ENCODE measurements at places on chromosomes 1 and 21.

- DNase-seq: no peak
These were observed 47.8 kb downstream of the PACC1 start for GRCh38 chr1:212366901-212367300.

DNA sequence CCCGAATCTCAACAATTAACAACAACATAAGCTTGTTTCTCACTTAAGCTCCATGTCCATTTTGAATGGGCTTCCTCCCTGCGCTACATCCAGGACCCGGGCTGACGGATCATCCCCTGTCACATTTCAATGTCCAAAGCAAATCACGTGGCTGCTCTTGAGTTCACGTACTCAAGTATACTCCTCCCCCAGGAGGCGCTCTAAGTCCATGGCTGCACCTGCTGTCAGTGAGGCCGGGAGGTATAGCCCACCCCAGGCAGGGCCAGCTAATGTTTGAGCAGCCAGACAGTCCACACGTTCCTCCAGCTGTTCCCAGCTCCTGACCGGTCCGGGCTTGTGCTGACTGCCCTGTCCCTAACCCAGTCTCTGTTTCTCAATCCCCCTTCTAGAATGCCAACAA, 220.8 kb downstream of the SLC35F3 start:
- DNase-seq: no peak

DNA sequence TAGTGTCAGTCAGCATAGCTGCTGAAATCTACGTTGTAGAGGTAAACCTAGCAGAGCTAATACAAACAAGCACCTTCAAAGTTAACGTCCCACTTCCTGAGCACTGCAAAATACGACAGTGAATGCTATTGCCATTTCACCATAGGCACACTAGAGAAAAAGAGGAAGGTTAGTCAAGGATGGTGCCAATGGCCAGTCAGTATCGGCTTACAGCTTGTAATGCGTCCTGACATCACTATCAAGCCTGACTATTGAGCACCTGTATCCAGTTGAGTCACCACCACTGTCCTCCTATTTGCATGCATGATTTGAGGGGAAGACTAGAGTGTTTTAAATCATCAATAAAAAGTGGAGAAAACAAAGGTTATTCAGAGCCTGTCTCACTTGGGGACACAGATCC, 34.4 kb downstream of the NUCKS1 start:
- DNase-seq: no peak

DNA sequence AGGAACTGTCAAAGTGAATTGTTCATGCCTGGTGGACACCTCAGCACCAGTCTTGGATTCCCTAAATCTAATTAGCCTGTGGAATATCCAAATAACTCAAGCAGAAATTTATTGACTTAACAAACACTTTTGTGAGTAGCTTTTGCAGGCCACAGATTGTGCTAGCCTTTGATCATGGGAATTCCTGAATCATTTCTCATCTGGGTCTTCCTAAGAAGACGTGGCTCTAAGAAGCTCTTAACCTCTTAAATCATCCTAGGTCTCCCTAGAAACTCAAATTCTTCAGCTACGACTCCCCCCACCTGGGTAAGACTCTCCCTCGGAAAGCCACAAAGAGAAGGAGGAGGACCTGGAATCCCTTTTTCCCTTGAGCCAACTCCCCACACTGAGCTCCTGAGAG, 53.8 kb upstream of the PSEN2 start:
- no peak for DNase-seq

DNA sequence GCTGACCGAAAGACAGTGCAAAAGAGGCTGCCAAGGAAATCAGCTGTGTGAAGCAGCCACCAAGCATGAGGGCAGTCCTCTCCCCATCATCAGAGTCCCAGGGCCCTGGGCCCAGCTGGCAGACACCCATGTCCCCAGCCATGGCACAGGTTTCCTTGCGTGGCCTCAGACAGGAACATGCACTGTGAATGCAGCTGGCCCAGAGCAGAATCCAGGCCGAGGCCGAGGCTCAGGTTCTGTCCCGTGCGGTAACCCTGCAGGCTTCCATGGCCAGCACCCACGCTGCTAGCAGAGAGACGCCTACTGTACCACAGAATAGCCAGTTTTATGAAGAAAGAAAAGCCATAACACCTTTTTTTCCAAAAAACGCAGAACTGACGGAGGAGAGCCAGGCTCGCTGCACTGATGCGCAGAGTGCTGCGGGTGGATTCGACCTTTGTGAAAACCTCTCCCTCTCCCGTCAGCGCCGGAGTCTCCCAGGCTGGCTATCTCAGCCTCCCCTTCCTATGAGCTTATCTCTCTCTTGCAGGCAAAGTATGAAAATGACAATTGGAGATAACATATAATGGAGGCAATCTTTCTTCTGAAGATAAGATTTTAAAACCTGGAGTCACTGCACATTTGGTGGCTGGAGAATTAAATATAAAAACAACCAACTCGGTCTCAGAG, 106.6 kb downstream of the NPHP4 start:
- no peak for DNase-seq

DNA sequence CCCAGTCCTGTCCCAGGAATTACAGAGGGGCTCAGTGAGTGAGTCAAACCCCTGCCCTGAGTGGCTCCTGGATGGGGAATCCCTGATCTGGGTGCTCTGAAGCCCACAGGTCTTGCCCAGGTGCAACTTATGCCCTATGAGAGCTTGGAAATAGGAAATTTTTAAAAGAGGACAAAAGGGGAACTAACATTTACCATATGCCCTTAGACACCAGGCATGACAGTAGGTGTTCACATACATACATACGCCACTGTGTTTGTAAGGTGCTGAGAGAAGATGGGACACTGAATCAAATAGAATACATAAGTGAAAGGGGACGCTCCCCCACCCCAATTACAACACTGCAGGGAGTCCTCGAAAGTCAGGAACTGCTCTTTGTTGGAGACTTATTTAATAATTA, 1.4 kb downstream of the CFAP45 start:
- no peak for DNase-seq

- no peak for DNase-seq
These were observed 162.4 kb downstream of the PLPPR5 start for GRCh38 chr1:98842241-98842640.

GRCh38 chr1:223323491-223324484, 40.2 kb downstream of the SUSD4 start:
- DNase-seq: no peak

DNA sequence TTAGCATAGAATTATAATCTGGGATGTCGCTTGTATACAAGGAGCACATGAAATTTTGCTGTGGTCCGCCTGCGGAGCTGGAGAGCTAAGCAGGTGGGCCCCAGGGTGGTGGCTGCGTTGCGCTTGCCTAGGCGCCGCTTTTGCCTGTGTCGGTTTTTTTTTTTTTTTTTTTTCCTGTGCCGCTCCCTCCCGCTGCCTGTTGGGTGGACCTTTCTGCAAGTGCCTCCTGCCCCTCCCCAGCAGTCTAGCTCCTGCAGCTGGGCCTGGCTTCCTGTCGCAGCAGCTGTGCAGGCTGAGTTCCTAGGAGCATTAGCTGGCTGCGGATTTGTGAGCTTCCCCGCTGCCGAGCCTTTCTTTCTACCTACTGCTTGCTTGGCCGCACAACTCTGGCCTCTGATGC, 20.6 kb downstream of the PYHIN1 start:
- DNase-seq: no peak

DNA sequence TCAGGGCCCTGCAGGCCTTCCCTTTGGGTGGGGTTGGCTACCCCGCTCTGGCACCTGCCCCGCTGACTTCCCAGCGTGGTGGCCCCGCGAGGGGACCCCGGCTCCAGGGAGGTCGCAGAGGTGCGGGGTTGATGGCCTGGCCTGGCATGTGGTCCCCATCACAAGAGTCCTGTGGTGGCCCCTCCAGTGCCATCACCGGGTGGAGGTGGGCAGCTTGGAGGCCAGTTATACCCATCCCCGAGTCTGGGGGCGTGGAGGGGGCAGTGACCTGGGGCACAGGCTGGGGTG, 26.8 kb downstream of the PRMT2 start:
- DNase-seq: no peak

DNA sequence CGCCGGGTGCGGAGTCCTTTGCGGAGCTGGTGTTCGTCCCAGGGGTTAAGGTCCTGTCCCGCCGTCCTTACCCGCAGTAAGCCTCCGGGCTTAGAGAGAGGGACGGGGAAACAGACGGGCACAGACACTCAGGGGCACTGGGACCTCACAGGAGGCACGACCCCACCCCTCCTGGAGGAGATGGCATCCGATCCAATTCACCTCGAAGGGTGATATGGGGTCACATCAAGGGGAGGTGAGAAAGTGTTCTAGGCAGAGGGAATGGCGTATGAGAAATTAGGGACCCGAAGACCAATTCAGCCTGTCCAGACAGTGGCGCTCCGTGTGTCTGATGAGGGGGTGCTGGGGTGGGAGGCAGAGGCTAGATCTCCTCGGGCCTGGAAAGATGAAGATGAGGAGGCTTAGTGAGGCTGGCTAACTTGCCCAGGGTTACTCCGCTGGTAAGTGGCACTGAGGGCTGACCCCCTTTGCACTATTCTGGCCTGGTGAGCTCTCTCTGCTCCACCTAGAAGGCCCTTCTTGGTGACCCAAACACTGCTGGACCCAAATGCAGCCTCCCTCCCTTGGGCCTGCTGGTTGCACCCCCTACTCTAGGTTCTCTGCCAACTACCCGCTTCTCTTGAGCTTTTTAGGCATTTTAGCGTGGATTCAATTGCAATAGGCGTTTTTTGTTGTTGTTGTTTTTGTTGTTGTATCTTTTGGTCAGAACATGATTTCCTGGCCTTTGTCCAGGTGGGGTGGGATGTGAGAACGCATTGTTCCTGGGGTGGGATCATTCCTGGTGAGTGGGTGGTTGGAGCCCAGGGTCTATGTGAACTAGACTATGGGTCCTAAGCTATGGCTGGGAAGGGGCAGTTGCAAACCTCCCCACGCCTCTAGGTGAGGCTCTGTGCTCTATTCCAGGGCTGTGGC, 12.3 kb downstream of the BTBD19 start:
- DNase-seq: no peak
